Retina (tissue), 1 donor: ENCODE measurements at places on chromosomes 1 and 21.

DNA sequence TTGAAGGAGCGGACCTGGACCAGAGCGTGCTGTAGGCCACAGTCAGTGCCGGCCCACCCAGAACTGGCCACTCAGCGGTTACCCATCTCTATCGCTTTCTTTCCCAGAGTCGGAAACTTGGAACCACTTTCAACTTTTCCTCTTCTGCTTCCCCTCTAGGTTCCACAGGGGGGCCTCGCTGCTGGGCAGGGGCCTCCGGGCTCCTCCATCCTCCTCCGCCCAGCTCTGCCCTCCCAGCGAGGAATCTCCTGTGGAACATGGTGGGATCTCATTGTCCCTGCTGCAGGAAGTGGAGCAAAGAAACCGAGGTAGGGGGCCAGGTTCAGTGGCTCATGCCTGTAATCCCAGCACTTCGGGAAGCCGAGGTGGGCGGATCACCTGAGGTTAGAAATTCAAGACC is 139.2 kb downstream of the ETS2 start:
- no peak for DNase-seq

DNA sequence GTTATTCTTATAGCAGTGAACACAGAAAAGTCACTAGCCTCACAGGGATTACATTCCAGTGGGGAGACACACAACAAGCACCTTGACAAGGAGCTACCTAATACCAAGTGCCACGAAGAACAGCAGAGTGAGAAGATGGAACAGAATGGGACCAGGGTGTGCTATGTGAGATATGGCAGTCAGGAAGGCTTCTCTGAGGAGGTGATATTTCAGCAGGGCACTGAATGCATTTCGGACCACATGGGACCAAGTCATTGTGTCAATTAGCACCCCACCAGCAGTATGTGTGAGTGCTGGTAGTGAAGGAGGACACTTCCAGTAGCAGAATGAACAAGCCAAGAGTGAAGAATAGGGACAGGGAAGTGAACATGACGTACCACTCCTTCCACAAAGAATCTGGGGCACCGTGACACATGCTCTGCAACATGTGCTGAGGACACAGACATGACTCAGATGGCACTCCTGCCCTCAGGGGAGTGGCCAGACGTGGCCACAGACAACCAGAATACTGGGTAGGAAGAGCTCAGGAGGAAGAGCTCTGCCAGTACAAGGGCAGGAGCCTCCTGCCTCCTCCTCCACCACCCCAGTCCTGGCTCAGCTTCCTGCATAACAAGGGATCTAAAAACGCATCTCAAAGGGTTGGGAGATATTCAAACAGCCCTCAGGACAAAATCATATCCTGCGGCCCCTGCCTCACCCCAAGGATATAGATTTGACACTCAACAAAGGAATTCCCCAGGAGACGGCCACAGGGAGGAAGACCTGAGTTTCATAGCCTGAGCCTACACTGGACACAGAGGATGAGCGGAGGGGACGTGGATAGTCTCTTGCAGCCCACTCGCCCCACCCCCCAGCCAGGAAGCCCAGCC is 102.5 kb downstream of the TRABD2B start:
- DNase-seq: no peak

DNA sequence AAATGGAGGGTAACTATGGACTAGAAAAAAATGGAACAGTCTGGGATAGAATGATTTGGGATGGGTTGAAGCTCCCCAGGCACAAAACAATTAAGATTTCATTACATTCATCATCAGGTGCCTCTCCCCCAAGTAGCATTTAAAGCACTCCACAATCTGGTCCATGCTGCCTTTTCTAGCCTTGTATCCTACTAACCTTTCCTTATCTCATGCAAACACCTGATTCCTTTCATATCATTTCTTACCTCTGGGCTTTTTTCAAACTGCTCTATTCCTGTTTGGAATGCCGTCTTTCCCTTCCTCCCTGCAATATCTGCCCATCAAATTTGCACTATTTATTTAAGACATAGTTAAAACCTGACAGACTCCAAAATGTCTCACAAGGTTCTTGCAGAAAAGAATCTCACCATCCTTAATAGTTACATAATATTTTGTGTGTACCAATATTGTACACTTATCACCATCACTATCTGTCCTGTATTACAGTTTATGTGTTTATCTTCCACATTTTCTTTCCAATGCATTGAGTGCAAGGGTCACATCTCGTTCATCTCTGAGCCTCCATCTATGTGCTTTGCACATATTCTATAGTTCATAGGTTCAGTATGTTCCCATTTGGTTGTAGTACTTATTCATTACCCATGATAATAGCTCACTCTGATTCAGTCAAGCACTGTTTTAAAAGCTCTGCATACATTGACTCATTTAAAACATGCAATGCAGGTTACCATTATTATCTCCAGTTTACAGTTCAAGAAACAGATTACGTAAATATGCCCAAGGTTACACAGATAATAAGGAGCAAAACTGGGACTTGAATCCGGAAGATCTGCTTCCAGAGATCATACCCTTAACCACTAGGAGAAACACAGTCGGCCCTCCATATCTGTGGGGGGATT is 16.1 kb upstream of the SHCBP1L start:
- DNase-seq: no peak

- no peak for DNase-seq
Observed at GRCh38 chr21:32368386-32368785, 24.4 kb downstream of the URB1 start.

DNA sequence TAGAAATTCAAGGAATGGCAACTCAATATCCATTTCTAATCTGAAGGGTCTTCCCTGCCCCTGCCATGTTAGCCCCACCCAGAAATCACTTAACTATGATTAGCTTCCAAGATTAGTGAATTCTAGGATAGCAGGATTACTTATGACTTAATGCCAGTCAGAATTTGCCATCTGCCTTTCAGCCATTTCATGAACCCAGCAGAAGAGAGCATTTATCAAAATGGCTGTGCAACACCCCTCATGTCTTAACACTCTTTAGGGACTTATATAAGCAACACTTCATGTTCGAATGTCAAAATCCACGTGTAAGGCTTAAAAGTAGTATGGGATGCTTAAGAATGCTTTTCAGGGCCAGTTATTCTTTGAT is 288.5 kb downstream of the NFIA start:
- no peak for DNase-seq

DNA sequence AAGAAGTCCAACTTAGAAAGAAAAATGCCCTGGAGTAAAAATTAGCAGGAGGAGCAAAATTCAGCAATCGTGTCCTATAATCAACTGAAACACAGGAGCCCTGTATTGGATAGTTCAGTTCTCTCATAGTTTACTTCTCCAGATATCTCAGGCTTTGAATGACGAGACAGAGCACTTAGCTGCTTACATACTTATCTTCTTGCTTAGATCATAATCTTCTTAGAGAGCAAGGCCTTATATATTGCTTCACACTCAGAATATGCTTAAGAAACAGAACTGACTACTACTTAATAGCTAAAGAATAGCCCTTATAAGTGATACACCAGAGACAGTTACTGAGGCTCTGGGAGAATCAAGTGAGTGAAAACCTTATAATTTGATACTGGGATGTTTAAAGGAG is 38.9 kb downstream of the TOR3A start:
- no peak for DNase-seq

DNA sequence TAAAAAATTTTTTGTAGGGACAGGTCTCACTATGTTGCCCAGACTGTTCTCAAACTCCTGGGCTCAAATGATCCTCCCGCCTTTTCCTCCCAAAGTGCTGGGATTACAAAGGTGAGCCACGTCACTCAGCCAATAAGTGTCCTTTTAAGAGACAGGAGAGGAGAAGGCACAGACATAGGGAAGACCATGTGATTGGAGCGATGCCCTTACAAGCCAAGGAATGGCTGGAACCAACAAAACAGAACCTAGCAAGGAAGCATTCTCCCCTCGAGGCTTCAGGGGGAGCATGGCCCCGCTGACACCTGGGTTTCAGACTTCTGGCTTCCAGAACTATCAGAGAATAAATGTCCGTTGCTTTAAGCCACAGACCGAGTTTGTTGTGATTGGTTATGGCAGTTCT is 37.0 kb downstream of the NDUFS5 start:
- DNase-seq: no peak

GRCh38 chr1:67732750-67733151 is 47.8 kb downstream of the GADD45A start:
- no peak for DNase-seq

- no peak for DNase-seq
Observed at GRCh38 chr1:235011064-235011598, 117.5 kb downstream of the TOMM20 start.
